CD8-positive, alpha-beta memory T cell (primary cell): ENCODE measurements at places on chromosomes 5 and 9.
A peak's percentile ranks its signal among the peaks of the same experiment; 100 is the strongest.

DNA sequence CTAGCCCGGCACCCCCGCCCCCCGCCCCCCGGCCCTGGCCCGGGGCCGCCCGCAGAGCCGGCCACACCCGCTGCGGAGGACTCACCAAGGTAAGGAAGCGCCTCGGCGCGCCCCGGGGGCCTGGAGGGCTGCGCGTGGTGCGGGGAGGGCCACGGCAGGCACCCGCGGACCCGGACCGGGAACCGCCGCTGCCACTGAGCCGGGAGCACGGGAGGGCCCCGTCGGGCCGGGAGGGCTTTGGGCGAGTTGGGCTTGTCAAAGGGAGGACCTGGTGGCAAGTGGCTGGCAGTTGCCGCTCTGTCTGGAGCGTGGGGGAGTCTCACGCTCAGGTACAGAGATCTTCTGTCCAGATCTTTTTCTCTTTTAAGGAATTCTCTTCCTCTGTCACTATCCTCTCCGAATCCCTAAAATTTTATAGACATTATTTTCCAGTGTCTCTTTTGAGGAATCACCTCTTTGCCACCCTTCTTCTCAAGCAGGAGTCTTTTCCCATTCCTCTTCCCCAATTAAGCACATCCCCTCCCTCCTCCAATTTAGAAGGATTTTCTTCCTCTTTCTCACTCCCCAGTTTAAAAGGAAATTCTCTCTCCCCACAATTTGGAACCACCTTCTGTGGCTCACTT is 11.3 kb upstream of the LHX2 start:
- no peak overlapping the region for H3K4me3 ChIP-seq
- H3K4me1 ChIP-seq: peaks cover 16% of the 10 kb centered on the region
- no peak overlapping the region for H3K27ac ChIP-seq
- no peaks in the 10 kb centered on the region for H3K36me3 ChIP-seq
- DNase-seq: no peak

DNA sequence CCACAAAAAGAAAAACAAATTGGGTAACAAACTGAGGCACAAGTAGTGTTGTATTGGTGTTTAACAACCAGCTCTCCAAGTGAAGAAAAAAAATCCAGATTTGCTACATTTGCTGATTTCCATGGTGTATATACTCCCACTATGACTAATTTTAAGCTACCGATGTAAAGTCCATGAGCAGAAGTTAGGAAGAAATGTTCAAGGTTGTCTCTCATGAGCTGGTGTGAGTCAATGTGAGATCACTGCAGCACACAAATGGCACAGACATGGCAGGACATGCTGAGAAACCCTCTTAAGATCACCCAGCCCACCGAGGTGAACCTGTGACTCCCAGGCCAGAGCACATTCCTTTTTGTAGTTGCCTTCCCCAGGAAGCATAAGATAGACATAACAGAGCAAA is 36.2 kb downstream of the SLC44A1 start:
- no peaks in the 10 kb centered on the region for H3K36me3 ChIP-seq
- no peak overlapping the region for H3K27ac ChIP-seq
- H3K4me1 ChIP-seq: no peaks in the 10 kb centered on the region
- H3K27me3 ChIP-seq: no peaks in the 10 kb centered on the region
- H3K4me3 ChIP-seq: no peak overlapping the region

GRCh38 chr9:129968690-129969485 is 74.1 kb downstream of the FNBP1 start:
- H3K4me1 ChIP-seq: peaks cover 24% of the 10 kb centered on the region
- peaks cover 18% of the 10 kb centered on the region for H3K36me3 ChIP-seq
- H3K27ac ChIP-seq: no peak overlapping the region
- DNase-seq: no peak
- H3K27me3 ChIP-seq: no peaks in the 10 kb centered on the region

- H3K4me3 ChIP-seq: no peak overlapping the region
- no peaks in the 10 kb centered on the region for H3K36me3 ChIP-seq
- H3K27me3 ChIP-seq: no peaks in the 10 kb centered on the region
- DNase-seq: no peak
- H3K4me1 ChIP-seq: peaks cover 12% of the 10 kb centered on the region
- H3K27ac ChIP-seq: no peak overlapping the region
Measured at GRCh38 chr5:139658928-139659667, 10.9 kb downstream of the CXXC5 start.

DNA sequence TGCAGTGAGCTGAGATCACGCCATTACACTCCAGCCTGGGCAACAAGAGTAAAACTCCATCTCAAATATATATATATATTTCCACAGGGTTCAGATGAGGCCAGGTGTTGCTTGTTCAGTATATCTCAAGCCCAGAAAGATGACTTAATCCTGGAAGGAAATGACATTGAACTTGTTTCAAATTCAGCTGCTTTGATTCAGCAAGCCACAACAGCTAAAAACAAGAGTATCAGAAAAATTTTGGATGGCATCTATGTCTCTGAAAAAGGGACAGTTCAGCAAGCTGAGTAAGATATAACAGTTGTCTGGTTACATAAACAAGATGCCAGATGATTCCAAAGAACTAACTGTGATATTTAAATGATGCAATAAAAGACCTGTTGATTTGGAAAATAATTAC is 352.0 kb downstream of the KCTD16 start:
- no peak for DNase-seq
- H3K4me3 ChIP-seq: no peak overlapping the region
- no peaks in the 10 kb centered on the region for H3K27me3 ChIP-seq
- H3K4me1 ChIP-seq: no peaks in the 10 kb centered on the region
- H3K36me3 ChIP-seq: no peaks in the 10 kb centered on the region

DNA sequence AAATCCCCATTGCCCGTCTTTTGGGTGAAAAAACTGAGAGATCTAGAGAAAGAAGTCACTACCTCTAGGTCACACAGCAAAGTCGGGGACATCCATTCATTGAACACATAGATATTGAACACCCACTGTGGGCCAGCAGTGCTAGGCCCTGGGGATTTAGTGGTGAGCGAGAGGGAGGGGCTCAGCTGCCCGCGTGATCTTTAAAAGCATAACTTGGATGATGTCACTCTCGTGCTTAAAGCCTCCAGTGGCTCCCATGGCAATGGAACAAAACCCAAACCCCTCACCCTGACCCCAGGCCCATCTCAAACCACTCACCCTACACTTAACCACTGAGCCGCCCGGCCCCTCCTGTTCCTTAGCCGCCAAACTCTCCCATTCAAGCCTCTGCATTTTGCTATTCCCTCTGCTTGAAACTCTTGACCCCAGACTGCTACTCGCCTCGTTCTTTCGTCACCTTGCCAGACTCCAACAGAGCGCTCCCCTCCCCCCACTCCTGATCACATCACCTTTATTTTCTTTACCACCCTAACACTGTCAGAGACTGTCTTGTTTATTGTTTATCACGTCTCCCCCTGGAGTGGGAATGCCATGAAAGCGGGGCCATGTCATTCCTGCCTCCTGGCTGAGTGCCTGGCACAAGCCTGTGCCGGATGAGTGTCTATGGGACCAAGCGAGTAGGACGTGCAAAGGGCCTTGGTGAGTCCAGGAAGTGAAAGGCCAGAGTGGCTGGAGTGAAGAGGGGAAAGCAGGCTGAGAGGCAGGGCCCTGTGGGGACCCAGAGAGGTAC is 710 bp upstream of the PIP5KL1 start:
- no peak for DNase-seq
- H3K27ac ChIP-seq: peak overlapping the region; percentile 41
- H3K36me3 ChIP-seq: no peaks in the 10 kb centered on the region
- H3K4me3 ChIP-seq: peak overlapping the region; percentile 69
